GM18507 (cell line): ENCODE measurements at places on chromosomes 12 and 14.

GRCh38 chr14:67882986-67883555 is 63.5 kb downstream of the RAD51B start:
- DNase-seq, result no peak

DNA sequence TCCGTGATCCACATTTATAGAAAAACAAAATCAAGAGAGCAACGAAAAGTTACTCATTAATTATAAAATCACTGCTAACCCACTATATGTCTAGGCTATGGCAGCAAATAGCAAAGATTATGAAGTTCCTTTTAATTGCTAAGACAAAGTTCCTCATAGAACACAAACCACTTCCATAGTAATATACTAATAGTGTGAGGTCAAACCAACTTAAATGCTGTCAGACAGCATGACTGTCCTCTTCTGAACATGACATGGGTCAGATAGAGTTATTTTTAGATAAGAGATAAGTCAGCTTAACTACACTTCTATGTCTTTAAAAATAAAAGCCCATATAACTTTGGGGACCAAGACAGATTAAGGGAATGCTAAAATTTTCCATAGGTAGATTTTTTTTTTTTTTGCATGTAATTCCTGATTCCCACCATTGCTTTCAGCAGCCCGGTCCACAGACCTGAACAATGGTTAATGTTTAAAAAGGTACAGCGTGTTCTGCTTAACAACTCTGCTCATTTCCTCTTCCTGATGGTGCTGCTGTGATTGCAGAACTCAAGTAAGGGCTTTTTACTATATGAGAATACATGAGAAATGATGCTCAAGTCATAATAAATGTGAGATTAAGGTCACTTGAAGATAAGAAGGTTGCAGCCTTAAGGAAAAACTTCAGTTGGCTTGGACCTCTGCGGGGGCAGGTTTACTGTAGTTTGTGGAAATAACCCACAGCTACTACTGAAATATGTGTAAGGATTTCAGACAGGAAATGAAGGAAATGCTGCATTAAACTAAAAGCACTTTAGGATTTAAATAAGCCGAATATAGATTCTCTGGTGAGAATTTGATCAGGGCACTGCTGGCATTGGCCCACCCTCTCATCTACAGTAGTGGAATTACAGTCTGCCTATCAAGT is 37.7 kb upstream of the DUSP6 start:
- DNase-seq, result no peak

DNA sequence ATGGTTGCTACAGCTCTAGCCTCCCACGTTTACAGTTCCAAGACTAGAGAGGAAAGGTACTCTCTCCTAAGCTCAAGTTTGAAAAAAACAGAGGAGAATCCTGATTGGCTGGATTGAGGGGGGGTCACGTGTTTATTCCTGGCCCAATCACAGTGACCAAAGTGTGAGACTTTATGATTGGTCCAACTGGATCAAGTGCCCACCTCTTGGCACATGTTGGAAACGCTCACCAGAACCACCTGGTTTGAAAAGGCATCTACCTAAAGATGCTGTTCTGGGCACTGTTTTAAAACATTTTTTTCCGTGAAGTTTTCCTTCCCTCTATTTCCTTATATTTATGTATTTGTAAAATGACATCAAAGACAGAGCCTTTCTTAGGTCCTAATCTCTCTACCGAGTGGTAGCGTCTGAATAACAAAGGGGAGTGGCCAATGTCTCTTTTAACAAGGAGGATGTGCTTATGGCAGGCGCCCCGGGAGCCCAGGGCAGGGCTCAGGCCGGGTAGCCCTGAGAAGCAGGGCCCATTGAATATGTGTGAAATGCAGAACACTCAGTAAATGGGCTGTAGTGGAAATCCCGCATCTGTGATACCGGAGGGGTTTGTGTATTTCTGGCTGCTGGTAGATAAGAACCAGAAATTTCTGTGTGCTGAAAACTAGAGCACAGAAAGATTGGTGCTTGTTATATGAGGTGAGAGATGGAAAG is 146.2 kb downstream of the ATP23 start:
- DNase-seq, result no peak

- no peak for DNase-seq
Measured at GRCh38 chr12:76804435-76804976, 40.6 kb downstream of the ZDHHC17 start.

DNA sequence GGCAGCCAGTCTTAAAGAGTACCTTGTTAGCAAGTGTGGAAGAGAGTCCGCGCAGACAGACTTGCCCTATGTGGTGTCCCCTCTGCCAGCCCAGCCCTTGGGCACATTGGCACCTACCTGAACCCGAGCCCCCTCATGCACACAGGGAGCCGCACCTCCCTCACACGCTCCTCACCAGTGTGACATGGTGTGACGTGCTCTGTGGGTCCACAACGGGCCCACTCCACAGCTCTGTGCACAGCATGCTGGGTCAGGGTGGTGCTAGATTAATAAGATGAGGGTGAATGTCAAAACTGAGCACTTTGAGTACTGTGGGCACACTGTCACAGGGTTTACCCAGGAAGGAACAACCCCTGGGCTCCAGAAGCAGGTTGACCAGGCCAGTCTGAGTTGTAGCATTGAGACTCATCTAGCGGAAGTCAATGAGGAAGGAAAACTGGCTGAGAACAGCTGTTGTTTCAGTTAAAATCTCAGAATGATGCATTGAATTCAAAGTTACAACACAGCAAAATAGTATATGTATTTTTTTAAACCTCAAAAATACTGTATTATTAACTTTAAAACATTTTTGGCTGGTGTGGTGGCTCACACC is 53.4 kb upstream of the AMN start:
- no peak for DNase-seq

- no peak for DNase-seq
Measured at GRCh38 chr14:61347826-61348443, 26.6 kb downstream of the PRKCH start.

- DNase-seq, result no peak
Measured at GRCh38 chr14:96083667-96084320, 44.6 kb downstream of the C14orf132 start.

DNA sequence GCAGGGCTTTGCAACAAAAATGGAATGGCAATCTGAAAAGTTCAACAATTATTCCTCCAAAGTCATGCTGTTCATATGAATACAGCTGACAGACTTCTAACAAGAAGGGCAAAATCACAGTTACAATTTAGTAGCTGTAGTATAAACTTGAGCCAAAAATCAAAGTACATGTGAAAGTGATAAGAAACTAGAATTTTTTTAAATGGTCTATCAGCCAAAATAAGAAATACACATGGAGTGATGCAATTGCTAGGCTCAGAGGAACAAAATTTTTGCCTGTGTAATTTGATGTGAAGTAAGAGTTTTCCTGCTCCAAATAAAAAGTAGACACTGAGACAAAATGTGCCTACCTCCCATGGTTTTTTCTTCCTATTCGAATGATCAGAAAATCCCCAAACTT is 167.7 kb upstream of the CDKN3 start:
- DNase-seq, result no peak

GRCh38 chr14:60349663-60350365 is 100.8 kb downstream of the PPM1A start:
- DNase-seq, result peak; percentile 18

- no peak for DNase-seq
Measured at GRCh38 chr14:87217023-87217422, 776.0 kb downstream of the GALC start.

DNA sequence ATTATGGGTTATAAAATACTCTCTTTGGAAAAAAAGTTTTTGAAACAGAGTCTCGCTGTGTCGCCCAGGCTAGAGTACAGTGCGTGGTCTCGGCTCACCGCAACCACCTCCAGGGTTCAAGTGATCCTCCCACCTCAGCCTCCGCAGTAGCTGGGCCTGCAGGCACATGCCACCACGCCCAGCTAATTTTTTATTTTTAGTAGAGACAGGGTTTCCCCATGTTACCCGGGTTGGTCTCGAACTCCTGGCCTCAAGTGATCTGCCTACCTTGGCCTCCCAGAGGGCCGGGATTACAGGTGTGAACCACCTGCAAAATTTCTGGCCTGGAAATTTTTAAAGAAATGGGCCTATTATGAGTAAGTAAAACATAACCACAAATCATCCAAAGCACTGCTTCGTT is 3.8 kb downstream of the USP15 start:
- DNase-seq, result no peak

DNA sequence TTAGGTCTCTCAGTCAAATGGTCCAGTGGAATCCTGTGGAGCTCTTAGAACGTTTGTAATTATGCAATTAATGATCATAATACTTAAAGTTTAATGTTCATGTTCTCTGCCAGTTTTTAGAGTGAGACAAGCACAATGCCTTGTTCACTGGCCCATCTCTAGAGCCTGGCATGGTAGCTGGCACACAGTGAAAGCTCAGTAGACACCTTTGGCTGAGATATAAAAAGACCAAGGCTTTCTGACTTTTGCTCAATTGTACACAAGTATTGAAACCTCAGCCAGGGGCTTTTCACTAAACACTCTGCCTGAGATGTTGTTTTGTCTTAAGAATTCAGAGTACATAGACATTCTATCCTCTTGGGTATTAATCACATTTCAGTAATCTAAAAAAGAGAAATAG is 241.8 kb upstream of the ATP2B1 start:
- no peak for DNase-seq

DNA sequence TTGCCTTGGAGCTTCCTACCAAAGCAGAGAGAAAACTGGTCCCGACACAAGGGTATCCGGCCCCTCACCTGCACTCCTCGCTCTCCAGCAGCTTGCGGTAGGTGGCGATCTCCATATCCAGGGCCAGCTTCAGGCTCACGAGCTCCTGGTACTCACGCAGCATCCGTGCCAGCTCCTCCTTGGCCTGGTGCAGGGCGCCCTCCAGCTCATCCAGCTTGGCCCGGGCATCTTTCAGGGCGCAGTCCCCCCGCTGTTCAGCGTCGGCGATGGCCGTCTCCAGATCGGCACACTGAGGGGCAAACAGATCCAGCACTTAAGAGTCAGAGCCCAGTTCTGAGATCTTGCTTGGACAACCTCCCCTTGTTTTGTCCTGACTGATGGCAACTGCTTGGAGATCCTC is 13.7 kb downstream of the KRT72 start:
- DNase-seq, result no peak
